ENCODE measurements at places on chromosomes 5 and 9. TPM values are rescaled to one million over a fixed set of nuclear protein-coding genes. Genes with fewer than 3 reads are reported as not detected.

CFAP77 gene
- not detected for total RNA-seq

SPINK5 gene
- 0.25 TPM for total RNA-seq

PCDHB16 gene
- 1.4 TPM for total RNA-seq

CNTFR gene
- not detected for total RNA-seq

OGN gene
- total RNA-seq = not detected

CD14 gene
- not detected for total RNA-seq

IER5L gene
- total RNA-seq = 17.4 TPM

- peak; percentile 81 for DNase-seq
These were observed 981 bp downstream of the TCOF1 start for GRCh38 chr5:150358261-150359095.

- DNase-seq = no peak
These were observed 26.4 kb downstream of the ARHGEF28 start for GRCh38 chr5:73652391-73652790.

DNA sequence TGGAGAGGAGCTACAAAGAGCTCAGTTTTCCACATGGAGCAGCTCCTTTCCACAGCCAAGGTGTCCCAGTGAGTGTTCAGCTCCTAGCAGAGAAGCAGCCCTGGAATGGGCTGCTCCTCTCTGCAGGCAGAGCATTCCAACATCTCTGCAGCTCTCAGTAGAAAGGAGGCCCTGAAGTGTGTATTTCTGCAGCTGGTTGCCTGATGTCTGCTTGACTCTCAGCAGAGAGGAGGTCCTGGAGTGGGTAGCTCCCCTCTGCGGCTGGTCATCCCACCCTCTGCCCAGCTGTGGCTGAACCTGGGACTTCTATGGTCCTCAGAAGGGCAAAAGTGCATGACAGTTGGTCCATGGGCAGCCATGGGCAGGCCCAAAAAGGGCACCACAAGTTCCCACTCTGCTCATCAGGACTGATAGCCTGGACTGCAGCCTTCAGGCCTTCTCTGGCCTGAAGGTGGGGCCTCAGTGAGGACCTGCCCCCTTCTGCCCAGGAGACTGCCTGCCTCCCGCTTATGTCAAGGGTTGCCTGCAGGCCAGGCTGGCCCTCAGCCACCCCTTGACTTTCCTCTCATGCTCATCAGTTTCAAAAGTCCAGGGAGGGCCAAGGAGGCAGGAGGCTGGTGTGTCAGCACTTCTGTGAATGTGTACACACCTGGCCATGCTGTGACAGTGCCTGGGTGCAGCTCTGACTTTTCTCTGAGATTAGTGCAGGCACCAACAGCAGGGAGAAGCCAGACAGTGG lies 605.9 kb upstream of the FAM174A start:
- no peak for DNase-seq

- no peak for DNase-seq
These were observed 202.3 kb upstream of the SGCD start for GRCh38 chr5:156124708-156125107.

- DNase-seq = no peak
These were observed 214.9 kb downstream of the KCTD16 start for GRCh38 chr5:144385597-144385996.

- DNase-seq = no peak
These were observed 4.4 kb downstream of the SLIT3 start for GRCh38 chr5:169296419-169297143.

- DNase-seq = no peak
These were observed 207.1 kb upstream of the MEF2C start for GRCh38 chr5:89090037-89090436.

DNA sequence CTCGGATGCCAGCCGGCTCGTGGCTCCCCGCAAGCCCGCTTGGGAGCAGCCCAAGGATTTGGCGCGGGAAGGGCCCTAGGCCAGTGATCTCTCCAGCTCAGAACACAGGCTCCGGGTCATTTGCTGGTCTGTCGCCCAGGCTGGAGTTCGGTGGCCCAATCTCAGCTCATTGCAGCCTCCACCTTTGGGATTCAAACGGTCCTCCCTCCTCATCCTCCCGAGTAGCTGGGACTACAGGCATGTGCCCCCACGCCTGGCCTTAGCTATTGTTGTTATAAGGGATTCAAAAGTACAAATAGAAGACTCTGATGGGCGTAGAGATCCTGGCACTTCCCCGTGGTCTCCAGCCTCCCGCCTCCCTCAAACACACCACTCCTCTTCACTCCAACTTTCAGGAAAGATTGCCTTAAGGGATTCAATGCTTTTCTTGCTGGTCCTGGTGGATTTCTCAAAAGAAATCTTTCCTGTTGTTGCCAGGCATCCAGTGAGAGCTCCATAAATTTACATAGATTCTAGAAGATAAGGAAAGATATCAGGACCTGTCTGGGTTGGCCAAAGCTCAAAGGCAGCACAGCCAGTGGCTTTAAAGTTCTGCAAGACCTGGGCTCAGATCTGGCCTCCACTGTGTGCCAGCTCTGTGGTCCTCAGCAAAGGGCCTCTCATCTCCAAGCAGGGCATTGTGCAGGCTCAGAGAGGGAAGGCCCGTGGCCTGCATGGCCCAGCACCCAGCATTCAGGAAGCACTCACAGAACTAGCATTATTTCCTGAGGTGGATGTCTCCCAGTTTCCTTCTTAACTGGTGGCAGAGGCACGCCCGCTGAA lies 1.0 kb downstream of the AIF1L start:
- no peak for DNase-seq

GRCh38 chr9:4433379-4433778 lies 56.9 kb upstream of the SLC1A1 start:
- no peak for DNase-seq

All from renal cortical epithelial cell (primary cell).